ENCODE measurements at places on chromosomes 2 and 18. TPM values are rescaled to one million over a fixed set of nuclear protein-coding genes. Genes with fewer than 3 reads are reported as not detected.

The DUSP11 gene
- total RNA-seq = 42.4 TPM

The ITPRIPL1 gene
- total RNA-seq = not detected

The KCTD18 gene
- 10.9 TPM for total RNA-seq

The ACVR1C gene
- not detected for total RNA-seq

The MLPH gene
- 289 TPM for total RNA-seq

The GALR1 gene
- not detected for total RNA-seq

The CGREF1 gene
- 8.7 TPM for total RNA-seq

The SPATA3 gene
- not detected for total RNA-seq

The HK2 gene
- 1.1 TPM for total RNA-seq

The COL6A3 gene
- total RNA-seq = 0.10 TPM

The SFTPB gene
- 0.22 TPM for total RNA-seq

The FKBP7 gene
- total RNA-seq = 14.2 TPM

The SPP2 gene
- not detected for total RNA-seq

The C2orf80 gene
- not detected for total RNA-seq

The HOXD13 gene
- total RNA-seq = 0.34 TPM

The NDC80 gene
- total RNA-seq = 11.2 TPM

The CFC1 gene
- total RNA-seq = not detected

The CHRND gene
- not detected for total RNA-seq

The MAPRE3 gene
- 14.5 TPM for total RNA-seq

The TMEM178A gene
- 0.14 TPM for total RNA-seq

The ZAP70 gene
- 0.06 TPM for total RNA-seq

The HOXD12 gene
- not detected for total RNA-seq

The PID1 gene
- 3.0 TPM for total RNA-seq

The DSC3 gene
- total RNA-seq = 1.8 TPM

The SP9 gene
- total RNA-seq = 2.4 TPM

The IL1B gene
- 0.18 TPM for total RNA-seq

The HTR2B gene
- total RNA-seq = 0.09 TPM

The MC4R gene
- not detected for total RNA-seq

The TCF7L1 gene
- total RNA-seq = 7.2 TPM

The GTF3C2 gene
- total RNA-seq = 65.9 TPM
